ENCODE measurements at places on chromosomes 11 and 22. TPM values are rescaled to one million over a fixed set of nuclear protein-coding genes. Genes with fewer than 3 reads are reported as not detected.

Gene SOX6
- 4.8 TPM for total RNA-seq

DNA sequence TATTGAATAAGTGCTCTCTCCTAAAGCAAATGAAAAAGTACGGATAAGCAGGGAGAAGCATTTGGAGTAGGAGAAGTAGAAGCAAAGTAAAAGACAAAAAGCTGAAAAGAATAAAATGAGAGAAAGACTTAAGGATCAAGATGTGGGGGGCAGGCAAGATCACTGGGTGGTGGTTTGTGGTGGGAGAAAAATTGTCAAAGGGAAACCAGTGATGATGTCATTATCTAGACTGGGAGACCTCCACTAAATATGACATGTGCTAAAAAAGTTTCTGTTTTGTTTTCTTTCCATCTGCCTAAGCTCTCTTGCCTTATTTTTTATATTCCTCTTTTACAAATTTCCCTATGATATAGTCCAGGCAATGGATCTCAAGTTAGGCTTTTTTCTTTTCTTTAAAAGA, 14.8 kb upstream of the MAML2 start:
- peaks cover 12% of the 10 kb centered on the region for H3K36me3 ChIP-seq
- DNase-seq: no peak
- no peak overlapping the region for H3K4me3 ChIP-seq
- no peak overlapping the region for H3K27ac ChIP-seq
- H3K4me1 ChIP-seq: peaks cover 13% of the 10 kb centered on the region
- H3K27me3 ChIP-seq: no peaks in the 10 kb centered on the region

- peaks cover 1% of the 10 kb centered on the region for H3K27me3 ChIP-seq
- H3K27ac ChIP-seq: peak overlapping the region; percentile 57
- DNase-seq: no peak
- peaks cover 6% of the 10 kb centered on the region for H3K36me3 ChIP-seq
- H3K4me3 ChIP-seq: peak overlapping the region; percentile 27
These were observed 37.3 kb downstream of the NUP50 start for GRCh38 chr22:45200860-45201511.

DNA sequence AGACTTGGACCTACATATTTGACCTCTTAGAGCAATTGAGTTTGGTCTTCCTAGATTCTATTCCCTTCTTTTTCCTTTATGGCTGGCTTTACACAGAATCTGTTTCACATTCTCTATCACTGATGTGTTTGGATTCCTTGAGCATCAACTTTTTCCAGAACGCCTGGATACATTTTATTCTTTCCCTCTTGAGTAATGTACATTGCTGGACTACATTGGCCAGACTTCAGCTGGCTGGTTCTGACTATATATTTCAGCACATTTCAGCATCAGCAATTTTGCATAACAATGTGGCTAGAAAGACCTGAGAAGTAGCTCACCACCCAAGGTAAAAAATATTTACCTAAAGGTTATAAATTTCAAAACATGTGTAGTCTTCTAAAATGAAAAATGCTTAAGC, 2198.2 kb upstream of the RAG2 start:
- no peaks in the 10 kb centered on the region for H3K4me1 ChIP-seq
- H3K27me3 ChIP-seq: peaks cover under 1% of the 10 kb centered on the region

GRCh38 chr22:37379722-37380121, 47.6 kb downstream of the ELFN2 start:
- H3K4me1 ChIP-seq: peaks cover 5% of the 10 kb centered on the region
- H3K4me3 ChIP-seq: no peak overlapping the region
- no peak overlapping the region for H3K27ac ChIP-seq
- peaks cover 20% of the 10 kb centered on the region for H3K27me3 ChIP-seq

DNA sequence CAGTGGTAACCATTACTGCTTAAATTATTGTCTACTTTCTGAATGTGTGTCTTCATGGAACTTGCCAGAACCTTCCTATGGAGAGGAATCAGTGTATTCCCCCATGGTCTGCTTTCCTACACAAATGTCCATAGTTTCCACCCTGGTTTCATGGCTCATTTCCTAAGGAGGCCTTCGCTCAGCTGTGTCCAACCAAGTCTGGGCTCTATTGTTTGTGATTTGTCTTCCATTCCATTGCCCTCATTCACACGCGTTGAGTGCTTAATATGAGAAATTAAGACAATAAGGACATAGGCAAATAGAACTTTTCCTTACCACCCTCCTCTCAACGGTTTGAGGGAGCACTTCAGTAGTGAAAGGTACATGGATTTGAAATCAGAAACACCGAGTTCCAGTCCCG, 510.6 kb downstream of the NTM start:
- H3K4me1 ChIP-seq: peaks cover 21% of the 10 kb centered on the region
- no peaks in the 10 kb centered on the region for H3K36me3 ChIP-seq
- no peak overlapping the region for H3K4me3 ChIP-seq
- H3K27ac ChIP-seq: no peak overlapping the region
